ENCODE measurements at places on chromosomes 3 and 15.
A peak's percentile ranks its signal among the peaks of the same experiment; 100 is the strongest.

DNA sequence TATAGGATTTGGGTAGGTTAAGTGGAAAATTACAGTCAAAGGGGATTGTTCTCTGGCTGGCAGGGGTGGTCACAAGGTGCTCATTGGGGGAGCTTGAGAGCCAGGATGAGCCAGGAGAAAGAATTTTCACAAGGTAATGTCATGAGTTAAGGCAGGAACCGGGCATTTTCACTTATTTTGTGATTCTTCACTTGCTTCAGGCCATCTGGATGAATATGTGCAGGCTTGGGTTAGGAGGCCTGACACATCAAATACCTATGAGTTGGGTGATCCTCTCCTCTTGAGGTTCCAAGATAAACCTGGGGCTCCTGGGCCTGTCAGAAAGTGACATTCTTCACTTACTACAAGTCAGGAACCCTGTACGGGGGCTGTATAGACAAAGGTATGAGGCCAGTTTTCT lies 68.7 kb downstream of the CD200 start:
- DNase-seq, result no peak

GRCh38 chr15:36802861-36803531 lies 223.6 kb downstream of the CDIN1 start:
- DNase-seq, result no peak

DNA sequence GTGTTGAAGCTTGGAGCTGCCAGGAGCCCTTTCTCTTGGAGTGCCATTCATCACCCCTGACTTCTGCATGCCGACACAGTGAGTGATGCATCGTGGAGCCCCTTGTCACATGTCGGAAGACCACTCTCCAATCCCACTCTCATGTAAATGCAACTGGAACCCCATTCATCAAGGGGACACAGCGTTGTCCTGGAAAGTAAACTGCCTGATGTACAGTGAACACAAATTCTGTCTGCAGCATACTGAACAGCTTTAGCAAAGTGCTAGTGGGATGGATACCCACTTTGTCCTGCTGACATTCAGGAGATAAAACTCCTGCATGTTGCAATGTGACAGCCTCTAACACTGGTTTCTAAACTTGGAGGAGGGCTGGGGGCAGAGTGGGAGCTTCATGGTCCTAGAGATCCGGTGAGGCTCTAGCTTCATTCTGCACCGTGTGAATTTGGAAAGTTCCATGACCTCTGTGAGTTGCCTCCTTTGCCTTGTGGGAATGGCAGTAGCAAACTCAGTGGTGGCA lies 194.8 kb downstream of the CLSTN2 start:
- DNase-seq, result no peak

DNA sequence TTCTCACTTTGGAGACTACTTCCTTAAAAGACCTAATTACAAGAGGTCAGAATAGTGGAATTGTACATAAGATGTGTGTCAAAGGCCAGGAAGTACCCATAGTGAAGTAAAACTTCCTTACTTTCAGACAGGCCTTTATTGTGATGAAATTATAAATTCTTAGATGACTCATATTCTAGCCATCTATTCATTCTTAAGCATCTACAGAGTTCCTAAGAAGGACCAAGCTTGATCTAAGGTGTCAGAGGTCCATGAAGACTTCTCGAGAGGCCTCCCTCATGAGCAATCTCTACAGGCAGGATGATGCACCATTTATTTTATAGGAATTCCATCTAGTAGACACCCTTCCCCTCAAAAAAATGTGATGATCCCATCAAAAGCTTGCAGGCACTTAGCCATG lies 493.3 kb downstream of the MAGI1 start:
- DNase-seq, result peak; percentile 58

DNA sequence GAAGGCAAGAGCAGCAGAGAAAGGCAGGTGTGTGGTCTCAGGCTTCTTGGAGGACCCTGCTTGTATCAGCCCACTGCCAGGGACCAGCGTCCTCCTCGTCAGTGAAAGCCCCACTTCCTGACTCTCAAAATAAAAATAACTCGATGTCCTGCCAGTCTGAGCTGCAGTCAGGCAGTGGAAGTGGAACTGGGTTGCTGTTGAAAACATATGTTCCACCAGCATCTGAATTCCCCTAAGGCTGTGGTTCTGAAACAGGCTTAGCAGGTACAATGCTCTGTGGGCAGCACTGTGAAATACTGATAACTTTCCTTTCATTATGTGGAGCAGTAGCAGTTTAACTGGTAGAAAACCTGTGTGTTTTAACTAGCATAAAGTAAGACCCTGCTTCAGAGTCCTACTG lies 121.6 kb upstream of the EIF1B start:
- DNase-seq, result no peak

GRCh38 chr3:12237076-12237475 lies 51.8 kb upstream of the PPARG start:
- DNase-seq, result no peak

- DNase-seq, result no peak
Measured at GRCh38 chr3:32450992-32451659, 51.5 kb downstream of the CMTM6 start.

DNA sequence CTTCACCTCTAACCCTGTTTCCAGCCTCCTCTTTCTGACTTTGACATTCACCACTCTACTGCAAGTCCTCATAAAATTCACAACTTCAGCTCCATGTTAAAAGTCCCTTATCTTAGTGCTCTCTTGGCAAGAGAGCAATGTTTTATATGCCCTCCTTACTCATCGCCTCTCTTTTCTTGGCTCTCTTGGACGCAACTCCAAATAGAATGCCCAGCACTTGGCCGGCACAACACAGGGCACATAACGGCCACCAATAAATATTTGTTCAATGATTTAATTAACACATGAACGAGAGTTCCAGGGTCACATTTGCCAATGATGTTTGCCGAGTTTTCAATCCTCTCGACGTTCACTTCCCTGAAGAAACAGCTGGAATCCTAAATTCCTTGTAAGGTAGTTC lies 401.4 kb downstream of the ROBO1 start:
- DNase-seq, result no peak

- no peak for DNase-seq
Measured at GRCh38 chr15:74243431-74243830, 7.3 kb downstream of the CCDC33 start.

GRCh38 chr15:35279811-35280210 lies 194.7 kb upstream of the NANOGP8 start:
- peak; percentile 52 for DNase-seq

DNA sequence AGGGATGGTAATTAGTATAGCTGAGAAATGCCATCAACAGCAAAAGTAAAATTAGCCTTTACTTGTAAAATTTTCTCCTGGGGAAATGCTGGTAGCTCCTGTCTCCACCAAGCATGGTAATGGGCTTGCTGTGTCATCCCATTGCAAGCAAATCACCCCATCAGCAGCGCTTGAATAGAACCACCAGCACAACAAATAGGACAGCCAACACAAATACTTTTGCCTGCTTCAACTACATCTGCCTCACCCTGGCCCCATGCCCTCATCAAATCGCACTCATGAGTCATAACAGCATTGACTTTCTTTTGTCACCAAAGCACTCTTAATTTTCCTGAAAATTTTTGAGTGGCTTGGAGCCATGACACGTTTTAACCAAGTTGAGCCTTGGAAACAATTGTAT lies 52.6 kb downstream of the ERC2 start:
- no peak for DNase-seq

GRCh38 chr3:192515664-192516045 lies 211.7 kb downstream of the FGF12 start:
- DNase-seq, result no peak

- no peak for DNase-seq
Measured at GRCh38 chr3:131711114-131711768, 208.5 kb upstream of the MRPL3 start.

- DNase-seq, result no peak
Measured at GRCh38 chr3:43034911-43035310, 55.8 kb downstream of the GASK1A start.

GRCh38 chr3:88947013-88947412 lies 160.4 kb upstream of the EPHA3 start:
- DNase-seq, result no peak

- no peak for DNase-seq
Measured at GRCh38 chr3:152488449-152488848, 219.7 kb downstream of the MBNL1 start.

- no peak for DNase-seq
Measured at GRCh38 chr3:27310688-27311087, 58.5 kb downstream of the NEK10 start.

DNA sequence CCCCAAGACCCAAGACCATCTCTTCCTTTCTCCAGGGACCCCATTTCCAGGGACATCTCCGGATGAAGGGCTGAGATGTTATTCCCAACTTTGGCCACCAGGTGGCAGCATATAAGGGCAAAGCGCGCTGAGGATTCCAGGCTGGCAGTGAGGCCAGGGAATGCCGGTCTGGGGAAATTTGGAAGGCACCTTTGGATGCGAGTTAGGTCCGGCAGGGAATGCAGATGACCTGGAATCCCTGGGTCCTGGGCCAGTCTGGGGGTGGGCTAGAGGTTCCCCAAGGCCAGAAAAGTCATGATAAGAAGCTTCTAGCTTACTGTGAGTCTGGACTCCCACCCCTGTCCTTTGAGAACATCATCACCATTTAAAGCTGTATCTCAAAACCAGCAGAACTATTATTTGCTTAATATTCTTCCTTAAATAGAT lies 1.6 kb upstream of the CHST13 start:
- DNase-seq, result peak; percentile 20

DNA sequence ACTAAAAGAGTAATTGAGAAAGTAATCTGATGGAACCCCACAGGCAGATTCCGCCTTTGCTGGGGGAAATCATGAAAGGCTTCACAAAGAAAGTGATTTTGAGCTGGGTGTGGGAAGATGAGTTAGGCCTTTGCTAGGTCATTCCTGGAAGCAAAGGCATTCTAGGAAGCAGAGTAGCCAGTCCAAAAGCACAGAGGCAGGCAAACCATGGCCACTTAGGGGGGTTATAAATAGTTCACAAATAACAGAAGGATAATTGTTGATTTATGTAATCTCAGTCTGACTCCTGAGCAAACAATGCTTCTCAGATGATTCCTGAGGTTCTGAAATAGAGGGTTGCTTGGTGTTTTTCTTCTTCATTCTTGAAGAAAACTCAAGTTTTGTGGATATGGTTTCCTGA lies 576.3 kb downstream of the NTRK3 start:
- no peak for DNase-seq

DNA sequence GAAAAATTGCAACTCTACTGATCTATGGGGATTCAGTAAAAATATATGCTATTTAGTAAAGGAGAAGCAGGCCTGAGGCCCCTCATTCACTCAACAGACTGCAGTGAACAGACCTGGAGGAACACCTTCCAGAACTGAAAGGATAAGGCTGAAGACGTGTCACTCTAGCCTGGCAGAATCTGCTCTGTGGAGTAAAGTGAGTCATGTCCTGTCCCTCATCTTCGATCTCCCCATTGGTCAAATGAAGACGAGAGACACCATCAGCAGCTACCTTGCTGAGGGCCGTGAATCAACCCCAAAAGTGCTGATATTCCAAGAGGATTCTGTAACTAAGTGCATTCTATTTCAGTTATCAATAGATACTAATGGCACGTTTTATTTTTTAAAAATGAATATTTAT lies 359.7 kb downstream of the FGF12 start:
- DNase-seq, result no peak

DNA sequence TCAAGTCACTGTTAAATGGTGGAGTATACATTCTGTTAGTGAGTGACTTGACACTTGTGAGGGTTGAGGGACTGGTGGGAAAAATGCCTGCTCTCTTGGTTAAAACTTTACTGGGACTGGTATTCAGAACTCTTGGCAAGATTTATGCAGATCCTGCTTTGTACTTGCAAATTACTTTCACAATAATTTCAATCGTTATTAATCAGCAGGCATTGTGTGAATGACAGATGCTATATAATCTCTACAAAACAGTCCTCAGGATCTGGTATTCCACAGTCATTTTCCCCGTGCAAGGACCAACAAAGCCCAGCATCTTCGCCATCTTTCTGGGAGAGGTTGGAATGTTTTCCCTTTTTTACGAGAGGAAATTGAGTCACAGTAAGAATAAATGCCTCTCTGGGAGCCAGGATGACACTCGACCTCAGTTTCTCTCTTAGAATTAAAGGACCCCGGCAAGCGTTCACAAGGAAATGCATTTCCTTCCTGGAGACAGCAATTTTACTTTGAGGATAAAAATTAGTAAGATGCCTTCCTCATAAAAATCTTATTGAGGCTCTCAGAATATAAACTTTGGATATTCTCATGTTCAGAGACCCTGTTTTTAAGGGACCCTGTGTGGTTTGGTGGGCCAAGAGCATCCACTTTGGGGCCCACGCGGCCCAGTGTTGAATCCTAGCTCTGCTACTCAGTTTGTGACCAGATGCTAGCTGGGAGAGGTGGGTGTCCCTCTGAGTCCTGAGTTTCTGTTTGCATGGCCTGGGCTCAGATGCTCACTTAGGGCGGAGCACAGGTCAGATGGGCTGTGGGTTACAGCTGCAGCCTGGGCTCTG lies 45.3 kb upstream of the PLCL2 start:
- DNase-seq, result no peak

DNA sequence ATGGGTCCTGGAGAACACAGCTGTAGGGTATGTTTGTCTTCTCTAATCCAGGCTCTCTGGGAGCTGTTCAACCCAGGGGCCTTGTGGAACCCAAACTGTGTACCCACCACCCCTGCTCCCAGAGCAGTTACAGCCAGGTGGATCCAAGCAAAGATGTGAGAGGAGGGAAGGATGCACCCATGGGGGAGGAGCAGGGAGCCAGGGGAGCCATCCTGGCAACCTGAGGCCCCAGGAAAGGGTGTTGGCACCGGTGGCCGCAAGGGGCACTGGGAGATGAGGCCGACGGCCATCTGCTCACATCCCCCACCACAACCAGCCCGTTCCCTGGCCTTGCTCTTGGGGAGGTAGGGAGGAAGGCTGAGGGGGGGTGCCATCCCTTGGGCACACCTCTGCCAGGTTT lies 43.2 kb downstream of the CMTM6 start:
- DNase-seq, result no peak

DNA sequence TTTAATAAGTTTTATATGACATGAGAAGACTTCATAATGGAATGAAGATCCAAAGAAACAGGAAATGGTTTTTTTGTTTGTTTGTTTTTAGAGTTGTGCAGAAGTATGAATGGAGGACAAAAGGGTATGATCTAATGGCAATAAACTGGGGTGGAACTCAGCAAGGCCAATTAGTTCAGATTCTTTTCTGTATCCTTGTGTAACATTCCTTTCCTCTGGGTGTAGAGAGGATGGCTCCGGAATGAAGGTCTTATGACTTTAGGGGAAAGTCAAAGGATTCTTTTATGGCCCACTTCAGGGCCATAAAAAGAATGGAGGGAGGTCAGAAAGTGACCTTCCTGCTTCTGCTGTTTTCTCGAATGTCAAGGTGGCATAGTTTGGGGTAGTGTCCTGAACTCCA lies 152.6 kb downstream of the DPH6 start:
- no peak for DNase-seq

Measured in amniotic epithelial cell (primary cell).